Inflammatory macrophage (primary cell): ENCODE measurements at places on chromosomes 3 and 15.

GRCh38 chr15:61871926-61872522 is 188.2 kb downstream of the VPS13C start:
- no peak for DNase-seq

DNA sequence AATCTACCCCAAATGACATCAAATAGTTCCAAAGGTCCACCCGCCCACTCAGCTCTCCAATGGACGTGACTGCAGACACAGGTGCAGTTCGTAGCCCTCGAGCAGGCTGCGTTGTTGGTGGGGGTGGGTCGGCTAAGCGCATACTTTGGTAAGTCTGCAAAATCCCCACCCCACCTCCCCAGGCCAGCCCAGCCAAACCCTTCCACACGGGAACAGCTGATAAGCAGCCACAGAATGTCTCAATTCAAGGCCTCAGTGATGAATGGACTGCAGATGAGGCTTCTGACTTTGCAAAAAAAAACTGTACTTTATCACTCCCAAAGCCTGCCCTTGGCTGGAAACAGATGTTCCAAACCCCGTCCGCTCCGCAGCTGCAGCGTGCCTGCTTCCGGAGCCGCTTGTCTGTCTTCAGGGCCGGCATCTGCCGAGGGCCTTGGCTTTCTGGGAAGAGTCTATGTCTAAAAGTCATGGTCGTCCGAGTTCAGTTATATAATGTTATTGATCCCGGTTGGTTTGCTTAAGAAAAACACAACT is 38.2 kb downstream of the PCSK6 start:
- DNase-seq: peak; percentile 42

DNA sequence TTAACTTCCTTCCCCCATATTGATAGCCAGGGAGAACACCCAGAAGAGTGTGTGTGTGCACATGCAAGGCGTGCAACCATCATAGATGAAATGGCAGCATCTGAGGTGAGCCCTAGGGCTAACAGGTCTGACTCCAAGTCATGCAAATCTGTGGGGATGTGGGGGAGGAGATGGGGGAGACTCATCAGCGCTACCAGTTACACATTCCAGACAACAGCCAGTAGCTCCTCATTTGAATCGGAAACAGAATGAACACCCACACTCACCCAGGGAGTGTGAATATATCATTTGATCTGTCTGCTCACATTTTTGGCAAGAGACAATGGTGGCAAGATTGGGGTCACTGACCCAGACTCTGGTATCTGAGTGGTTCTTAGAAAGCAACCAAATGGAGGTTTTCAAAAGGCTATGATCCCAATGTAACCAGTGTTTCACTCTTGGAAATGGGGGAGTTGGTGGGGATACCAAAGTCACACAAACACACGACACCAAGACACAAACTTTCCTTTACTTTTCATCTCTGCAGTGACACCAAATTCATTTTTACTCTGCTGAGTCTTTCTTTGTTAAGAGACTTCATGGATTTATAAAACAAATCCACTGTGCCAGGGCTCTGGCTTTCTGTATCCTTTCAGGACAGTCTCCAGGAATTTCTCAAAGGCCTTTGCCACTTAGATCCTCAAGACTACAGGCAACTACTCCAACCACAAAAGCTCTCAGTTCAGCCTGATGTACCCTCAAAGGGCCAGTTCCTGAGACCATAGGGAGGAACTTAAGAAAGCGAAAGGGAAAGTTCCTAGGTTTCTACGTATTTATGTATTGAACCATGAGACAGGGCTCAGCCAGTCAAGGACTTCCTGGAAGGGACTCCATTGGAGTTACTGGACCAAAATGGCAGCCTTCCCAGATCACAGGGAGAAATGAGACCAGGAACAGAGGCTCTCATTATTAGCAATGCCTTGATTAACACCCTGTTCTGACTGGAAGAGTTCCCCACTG is 2.2 kb downstream of the CDCP1 start:
- peak; percentile 66 for DNase-seq

DNA sequence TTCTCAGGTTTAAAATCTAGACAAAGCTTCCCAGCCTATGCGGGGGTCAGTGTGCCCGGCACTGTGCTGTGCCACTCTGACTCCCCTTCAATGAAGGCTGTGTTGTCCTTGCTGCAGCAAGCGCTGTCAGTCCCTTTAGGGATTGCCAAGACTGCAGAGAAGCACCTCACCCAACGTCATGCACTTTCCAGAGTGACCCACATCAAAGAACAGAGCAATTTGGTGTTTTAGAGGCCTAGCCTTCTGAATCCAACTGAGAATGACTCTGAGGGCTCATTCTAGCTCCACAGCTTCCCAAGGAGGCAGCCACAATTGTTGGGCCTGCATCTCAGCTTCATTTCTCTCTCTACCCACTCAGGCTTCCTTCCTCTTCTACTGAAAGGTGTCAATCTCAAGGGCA is 26.4 kb downstream of the SLC9A9 start:
- no peak for DNase-seq

- no peak for DNase-seq
Measured at GRCh38 chr3:25355034-25355885, 72.8 kb upstream of the RARB start.

- no peak for DNase-seq
Measured at GRCh38 chr3:187626581-187626980, 43.6 kb downstream of the SST start.

GRCh38 chr3:85862893-85863455 is 904.2 kb downstream of the CADM2 start:
- DNase-seq: no peak

- no peak for DNase-seq
Measured at GRCh38 chr3:142940472-142940871, 23.0 kb downstream of the PAQR9 start.

GRCh38 chr3:123270818-123271217 is 69.1 kb downstream of the SEC22A start:
- DNase-seq: no peak

- DNase-seq: peak; percentile 70
Measured at GRCh38 chr3:144028798-144029411, 57.3 kb downstream of the DIPK2A start.

GRCh38 chr3:174431717-174432116 is 427.4 kb upstream of the NAALADL2 start:
- DNase-seq: no peak

DNA sequence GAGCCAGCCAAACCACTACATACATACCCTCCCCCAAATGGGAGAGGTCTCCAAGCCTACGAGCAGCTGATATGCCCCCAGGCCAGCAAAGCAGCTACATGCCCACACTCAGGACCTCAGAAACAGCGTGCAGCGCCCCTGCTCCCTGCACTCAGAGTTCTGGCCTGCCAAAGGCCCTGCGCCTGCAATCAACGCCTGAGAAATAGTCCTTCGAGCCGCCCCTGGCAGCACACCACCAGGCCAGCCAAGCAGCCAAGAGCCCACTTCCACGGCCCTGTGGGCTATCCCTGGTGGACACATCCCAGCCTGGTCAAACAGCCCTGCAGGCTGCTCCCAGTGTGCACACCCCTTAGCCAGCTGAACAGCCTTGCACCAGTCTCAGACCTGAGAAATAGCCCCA is 139.1 kb downstream of the DMXL2 start:
- DNase-seq: no peak

DNA sequence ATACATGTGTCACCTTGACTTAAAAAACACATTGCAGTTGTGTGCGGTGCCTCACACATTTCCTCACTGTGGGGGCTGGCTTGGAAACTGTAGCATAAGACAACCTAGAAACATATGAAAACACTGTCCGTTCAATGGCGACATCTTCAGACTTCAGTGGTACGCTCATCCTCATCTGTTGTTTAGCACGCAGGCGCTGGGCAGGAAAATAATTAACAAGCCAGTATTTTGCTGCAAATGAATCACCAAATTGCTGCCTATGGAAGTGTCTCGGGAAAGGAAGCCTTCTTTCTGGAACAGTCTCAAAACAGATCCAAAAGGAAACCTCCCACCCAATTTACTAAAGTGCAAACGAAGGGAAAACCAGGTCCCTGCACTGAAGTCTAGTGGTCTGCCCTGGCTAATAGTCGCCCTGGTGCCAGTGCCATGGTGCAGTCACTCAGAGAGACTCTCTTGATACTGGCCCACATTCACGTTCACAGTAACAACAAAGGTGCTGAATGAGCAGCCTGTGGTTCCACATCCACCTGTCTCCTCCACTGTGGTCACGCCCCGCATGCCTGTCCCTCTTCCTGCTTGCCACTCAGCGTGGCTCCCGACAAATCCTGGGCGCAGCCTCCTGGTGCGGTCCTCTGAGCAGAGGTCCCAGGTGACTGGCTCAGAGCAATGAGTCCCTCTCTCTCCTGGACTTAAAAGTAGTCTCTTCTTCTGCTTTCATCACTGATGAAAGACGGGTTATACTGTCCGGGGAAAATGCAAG is 35.6 kb upstream of the MUC13 start:
- DNase-seq: no peak

DNA sequence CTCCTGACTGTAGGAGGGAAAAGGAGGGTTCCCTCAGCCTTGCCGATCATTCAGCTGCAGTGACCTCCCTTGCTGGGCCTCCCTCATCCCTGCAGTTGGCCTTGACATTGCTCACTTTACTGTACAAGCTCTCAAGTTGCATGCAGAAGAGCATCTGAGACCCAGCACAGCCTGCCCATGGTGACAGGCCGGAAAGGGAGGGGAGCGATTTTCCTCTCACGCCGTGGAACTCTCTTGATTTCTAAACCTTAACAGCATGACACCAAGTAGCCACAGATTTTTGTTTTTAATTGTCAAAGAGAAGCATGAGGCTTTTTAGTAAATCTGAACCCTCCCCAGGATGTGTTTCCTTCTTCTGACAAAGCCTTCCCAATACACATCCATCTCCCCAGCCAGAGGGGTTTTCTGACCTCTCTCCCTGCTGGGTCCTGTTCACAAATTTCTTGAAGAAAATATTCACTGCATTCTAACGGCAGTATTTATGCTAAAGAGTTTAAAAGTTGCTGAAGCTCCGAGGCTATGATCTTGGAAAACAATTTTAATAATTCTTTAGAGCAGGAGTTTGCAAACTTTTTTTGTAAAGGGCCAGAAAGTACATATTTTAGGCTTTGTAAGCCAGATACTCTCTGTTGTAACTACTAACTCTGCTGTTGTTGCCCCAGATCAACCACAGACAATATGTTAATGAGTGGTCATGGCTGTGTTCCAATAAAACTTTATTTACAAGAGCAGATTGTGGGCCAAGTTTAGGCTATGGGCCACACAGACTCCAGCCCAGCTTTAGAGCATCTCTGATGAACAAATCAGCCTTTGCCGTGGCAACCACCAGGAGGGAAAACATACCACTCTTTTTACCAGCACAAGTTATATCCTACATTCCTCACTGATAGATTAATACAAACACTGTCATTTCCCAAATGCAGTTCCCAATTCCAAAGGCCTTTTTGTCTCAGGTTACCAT is 34.8 kb downstream of the LMCD1 start:
- DNase-seq: no peak

- no peak for DNase-seq
Measured at GRCh38 chr15:60323322-60323721, 74.5 kb downstream of the ANXA2 start.
